ENCODE measurements at places on chromosomes 2 and 18. TPM values are rescaled to one million over a fixed set of nuclear protein-coding genes. Genes with fewer than 3 reads are reported as not detected.

DNA sequence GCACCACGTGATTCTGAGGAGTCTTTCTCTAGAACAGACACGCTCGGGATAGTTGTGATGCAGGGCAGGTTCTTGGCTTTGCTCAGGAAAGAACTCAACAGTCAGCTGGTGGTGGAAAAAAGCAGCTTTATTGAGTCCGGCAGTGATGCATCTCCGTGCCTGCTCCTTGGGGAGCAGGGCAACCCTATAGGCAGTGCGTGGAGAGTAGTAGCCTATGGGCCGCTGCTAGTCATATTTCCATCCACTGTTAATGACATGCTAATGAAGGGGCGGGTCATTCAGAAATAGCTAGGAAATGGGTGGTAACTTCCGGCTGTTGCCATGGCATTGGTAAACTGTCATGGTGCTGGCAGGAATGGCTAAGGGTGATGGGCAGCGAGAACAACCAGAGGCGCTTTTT, 11.6 kb upstream of the ACKR3 start:
- DNase-seq: peak; percentile 34

DNA sequence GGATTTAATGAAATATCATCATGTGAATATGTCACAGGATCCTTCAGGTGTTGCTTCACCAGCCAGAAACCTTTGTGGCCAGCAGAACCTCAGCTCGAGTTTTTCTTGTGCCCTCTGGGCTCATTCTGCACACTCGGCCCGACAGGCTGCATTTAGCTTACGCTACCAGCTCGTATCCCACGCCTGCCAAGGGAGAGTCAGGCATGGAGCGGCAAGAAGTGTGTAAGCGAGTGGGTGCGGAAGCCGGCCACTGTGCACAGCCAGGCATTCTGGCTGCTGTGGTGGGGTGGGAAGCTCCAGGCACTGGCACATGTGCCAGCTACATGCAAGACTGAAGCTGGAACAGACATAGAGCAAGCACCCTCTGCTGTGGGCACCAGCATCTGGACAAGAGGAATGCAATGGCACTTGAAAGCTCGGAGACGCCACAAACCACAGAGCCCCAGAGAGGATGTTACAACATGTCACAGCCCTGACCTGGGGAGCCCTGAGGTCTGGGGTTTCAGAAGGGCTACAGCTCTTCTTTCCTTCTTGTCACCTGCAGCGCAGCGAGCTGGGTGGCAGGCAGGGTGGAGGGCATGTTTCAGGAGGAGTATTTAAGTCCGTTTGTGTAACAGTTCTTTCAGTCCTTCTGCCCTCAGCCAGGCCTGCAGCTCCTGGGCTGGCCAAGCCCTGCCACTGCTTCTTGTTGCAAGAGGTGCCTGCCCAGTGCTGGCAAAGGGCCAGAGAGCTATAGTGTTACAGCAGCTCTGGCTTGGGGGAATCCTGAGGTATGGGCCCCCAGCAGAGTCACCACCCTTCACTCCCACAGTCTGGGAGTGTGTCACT, 257.3 kb upstream of the HNMT start:
- DNase-seq: no peak

- no peak for DNase-seq
Observed at GRCh38 chr2:201797175-201797840, 9.0 kb upstream of the CDK15 start.

DNA sequence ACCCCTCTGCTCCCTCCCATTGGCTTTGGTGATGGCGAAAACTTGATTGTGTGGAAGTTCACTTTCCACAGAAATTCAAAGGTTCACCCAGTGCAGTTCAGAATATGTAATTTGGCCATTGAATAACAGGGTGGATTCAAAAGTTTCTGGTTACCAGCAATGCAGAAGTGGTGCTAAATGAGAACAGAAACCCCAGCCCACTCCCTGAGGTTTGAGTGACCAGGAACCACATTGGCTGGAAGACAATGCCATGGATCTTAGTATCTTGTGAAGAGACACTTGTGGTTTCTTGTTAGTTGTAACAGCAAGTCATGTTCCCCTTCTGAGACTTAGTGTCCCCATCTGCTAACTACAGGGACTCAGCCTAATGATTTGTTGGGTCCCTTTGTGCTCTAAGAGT, 49.8 kb downstream of the QPCT start:
- DNase-seq: no peak

DNA sequence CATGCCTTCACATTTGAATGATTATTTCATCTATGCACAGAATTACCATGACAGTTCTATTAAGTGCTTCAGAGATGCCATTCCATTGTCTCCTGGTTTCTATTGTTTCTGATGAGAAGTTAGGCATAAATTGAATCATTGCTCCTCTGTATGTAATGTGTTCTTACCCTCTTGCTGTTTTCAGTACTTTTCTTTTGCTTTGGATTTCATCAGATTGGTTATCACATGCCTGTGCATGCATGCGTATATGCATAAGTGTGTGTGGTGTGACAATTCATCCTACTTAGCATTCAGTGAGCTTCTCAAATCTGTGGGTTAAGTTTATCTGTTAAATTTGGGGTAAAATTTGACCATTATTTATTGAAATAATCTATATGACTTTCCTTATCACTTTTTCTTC, 263.3 kb upstream of the RND3 start:
- DNase-seq: no peak

DNA sequence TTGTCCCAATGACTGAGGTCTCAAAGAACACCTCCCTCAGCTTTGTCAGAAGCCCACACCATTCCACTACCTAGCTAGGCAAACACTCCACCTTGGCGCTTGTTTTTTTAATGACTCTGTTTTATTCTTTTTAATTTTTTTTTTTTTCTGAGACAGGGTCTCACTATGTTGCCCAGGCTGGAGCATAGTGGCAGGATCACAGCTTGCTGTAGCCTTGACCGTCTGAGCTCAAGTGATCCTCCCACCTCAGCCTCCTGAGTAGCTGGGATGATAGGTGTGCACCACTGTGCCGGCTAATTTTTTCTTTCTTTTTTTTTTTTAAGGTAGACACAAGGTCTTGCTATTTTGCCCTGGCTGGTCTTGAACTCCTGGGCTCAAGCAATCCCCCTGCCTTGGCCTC, 101.9 kb downstream of the SLC25A12 start:
- no peak for DNase-seq

LAMA1 gene
- total RNA-seq: 1.7 TPM

- DNase-seq: no peak
Observed at GRCh38 chr2:180520206-180520605, 460.2 kb upstream of the UBE2E3 start.

DNA sequence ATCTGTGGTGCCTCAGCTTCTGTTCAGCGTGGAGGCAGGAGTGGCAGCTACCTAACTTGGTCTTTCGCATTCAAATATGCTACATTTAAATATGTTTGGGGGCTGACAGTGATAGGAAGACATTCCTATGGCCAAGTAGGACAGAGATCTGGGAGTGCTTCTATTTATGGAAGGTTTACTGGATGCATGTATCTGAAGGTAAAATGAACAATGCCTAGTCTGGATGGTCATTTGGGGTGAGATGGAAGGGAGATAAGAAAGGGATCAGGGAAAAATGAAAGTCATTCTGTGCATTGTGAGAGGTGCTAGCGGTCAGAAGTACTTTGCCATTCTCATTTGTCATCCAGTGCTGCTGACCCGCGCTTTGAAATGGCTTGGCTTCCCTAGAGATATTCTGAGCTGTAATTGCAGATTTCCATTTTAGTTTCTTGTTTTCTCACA, 300.9 kb upstream of the FBXO11 start:
- no peak for DNase-seq

MAL gene
- total RNA-seq: 5.7 TPM

GRCh38 chr2:189276277-189276676, 96.7 kb upstream of the COL5A2 start:
- DNase-seq: no peak

DNA sequence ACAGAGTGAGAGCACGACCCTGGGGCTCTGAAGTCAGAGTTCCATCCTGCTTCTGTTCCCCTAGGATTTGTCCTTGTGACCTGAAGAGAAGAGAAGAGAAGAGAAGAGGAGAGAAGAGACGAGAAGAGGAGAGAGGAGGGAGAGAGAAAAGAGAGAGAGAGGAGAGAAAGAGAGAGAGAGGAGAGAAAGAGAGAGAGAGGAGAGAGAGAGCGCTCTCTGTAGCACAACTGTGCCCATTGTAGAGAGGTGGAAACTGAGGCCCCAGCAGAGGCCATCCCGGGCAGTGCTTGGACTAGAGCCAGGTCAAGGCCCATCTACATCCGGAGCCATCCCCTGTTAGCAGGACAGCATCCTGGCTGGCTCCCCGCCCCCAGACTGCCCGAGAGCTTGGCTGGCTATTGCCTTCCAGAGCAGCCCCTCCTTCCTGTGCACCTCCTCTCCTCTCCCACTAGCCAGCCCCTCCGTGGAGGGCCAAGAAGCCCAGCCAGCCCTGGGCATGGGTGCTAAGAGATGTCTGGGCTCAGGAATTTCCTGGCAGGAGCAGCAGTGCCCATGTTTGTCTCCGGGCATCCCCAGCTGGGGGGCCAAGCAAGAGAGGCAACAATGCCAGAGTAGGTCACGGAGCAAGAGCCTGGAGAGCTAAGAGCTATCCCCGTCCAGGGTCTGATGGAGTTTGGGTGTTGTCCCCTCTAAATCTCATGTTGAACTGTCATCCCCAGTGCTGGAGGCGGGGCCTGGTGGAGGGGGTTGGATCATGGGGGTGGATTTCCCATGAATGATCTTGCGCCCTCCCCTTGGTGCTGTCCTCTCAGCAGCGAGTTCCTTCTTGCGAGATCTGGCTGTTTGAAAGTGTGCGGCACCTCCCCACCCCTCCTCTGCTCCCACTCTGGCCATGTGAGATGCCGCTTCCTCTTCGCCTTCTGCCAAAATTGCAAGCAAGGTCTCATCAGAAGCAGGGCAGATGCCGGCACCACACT, 18.2 kb upstream of the GPR55 start:
- DNase-seq: peak; percentile 32

- no peak for DNase-seq
Observed at GRCh38 chr18:64614446-64614845, 465.6 kb upstream of the LINC00305 start.

FAM110C gene
- 49.9 TPM for total RNA-seq

- no peak for DNase-seq
Observed at GRCh38 chr2:148553332-148553887, 91.1 kb upstream of the EPC2 start.

DNA sequence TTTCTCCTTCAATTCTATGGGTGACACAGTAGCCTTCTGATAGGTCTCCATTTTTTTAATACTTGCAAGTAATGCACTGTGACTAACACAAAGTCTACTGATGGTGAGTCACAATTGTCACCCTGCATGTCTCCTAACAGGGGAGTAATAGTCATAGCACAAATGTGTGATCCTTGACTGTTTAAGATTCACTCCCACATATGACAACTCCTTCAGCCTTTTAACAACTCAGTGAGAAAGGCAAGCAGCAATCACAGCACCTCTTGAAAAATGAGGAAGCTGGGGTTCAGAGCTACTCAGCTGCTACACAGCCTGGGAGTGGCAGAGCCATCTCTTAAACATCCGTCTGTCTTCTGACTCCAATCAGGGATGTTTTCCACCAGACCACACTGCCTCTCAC, 63.8 kb downstream of the EHD3 start:
- no peak for DNase-seq

GRCh38 chr2:43106559-43107527, 119.6 kb downstream of the ZFP36L2 start:
- no peak for DNase-seq

ERBB4 gene
- 0.69 TPM for total RNA-seq

DNA sequence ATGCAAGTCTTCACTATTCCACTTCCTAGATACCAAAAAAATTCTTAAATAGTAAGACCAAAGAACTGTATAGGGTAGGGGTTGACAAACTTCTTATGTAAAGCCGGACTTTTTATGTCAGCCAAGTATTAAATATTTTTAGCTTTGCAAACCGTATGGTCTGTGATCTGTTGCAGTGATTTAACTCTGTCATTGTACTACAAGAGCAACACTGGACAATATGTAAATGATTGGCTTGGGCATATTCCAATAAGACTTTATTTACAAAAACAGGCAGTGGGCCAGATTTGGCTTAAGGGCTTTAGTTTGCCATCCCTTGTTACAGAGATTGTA, 48.0 kb downstream of the MGAT5 start:
- no peak for DNase-seq

DNA sequence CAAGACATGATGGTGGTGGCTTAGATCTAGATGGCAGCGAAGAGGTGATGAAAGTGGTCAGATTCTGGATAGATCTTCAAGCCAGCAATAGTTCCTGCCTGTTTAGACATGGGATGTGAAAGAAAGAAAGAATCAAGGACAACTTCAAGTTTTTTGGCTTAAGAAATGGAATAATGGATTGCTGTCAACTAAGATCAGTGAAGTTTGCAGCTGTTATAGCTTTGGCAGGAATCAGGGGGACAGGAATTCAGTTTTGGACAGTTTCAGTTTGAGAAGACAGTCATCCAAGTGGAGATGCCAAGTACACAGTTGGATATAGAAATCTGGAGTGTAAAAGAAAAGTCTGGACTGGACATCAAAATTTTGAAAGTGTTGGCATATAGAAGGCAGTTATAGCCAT, 283.7 kb upstream of the PKDCC start:
- no peak for DNase-seq

- DNase-seq: no peak
Observed at GRCh38 chr2:167127135-167127534, 238.9 kb downstream of the XIRP2 start.

GRCh38 chr2:219636941-219637841, 9.8 kb downstream of the SLC4A3 start:
- no peak for DNase-seq

DNA sequence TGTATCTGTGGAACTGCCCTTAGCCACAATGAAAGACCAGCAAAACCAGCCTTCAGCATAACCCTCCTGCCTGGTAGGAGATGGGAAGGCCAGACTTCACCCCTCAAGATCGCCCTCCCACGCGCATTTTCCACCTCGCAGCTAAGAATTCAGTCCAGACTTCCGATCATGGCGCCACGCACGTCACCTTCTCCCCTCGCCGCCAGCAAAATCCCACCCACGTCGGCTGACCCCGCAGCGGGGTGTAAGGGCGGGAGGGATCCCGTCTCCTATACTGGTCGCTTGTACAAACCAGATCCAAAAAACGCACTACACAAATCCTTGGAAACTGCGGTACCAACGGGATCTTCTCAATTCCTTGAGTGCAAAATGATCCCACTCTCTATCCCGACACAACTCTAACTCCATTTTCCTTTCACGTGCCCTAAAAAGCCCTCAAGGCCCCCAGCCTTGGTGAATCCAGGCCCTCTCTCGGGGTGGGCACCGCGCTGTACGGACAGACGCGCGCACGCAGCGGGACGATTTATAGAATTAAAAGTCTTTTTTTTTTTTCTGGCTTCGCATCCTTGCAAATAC, 1.0 kb upstream of the BMPR2 start:
- DNase-seq: peak; percentile 88

NAGK gene
- 112 TPM for total RNA-seq

GRCh38 chr2:85308896-85309555, 18.8 kb downstream of the TGOLN2 start:
- no peak for DNase-seq

- DNase-seq: no peak
Observed at GRCh38 chr2:160934263-160934662, 226.0 kb upstream of the TANK start.

- DNase-seq: no peak
Observed at GRCh38 chr2:33375054-33375453, 101.4 kb upstream of the RASGRP3 start.

DNA sequence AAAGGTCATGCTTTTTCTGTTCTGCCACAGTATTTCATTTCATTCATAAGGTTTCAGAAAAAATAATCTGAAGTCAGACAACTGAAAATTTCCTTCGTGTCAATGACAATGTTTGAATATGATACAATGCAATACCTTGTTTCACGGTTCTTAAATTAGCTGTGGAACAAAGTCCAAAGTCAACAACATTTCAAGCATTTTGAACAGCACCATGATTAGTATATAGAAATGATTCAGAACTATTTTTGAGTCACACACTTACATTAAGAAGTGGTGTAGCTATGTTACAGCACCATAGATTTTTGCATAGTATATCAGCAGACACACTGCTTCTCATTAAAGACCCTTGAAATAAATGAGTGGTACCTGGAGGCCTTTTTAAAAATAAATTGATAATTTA, 178.3 kb upstream of the DSEL start:
- no peak for DNase-seq

Data from lower leg skin (tissue), 4 donors.